Head of caudate nucleus (tissue), 42 donors: ENCODE measurements at places on chromosomes 12 and 14.

DNA sequence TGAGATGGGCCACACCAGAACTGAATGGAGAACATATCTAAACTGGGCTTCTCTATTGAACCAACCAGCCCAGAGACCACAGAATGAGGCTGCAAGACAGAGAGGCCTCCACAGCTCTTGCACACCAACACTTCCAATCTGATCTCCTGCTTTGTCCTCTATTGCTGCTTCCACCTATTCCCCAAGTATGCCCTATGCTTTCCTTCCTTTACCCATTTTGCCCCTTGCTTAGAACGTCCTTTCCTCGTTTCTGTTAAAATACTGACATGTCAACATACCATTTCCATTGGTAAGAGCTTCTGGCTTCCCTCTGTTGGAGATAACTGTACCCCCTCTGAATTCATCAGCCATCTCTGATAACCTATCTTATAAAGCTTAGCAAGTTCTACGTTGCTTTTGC is 2.8 kb downstream of the SLC2A13 start:
- no peak for DNase-seq

DNA sequence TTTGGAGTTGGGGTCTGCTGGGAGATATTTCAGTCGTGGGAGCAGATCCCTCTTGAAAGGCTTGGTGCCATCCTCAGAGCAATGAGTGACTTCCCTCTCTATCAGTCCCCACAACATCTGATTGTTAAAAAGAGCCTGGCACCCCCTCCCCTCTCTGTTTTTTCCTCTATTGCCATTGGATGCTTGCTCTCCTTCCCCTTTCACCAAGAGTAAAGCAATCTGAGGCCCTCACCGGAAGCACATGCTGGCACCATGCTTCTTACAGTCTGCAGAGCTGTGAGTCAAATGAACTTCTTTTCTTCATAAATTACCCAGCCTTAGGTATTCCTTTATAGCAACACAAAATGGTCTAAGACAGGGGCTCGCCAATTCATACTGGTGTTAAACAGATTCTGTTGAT is 99.1 kb upstream of the CCND2 start:
- DNase-seq = peak; percentile 33

GRCh38 chr14:67357969-67358354 is 1.6 kb downstream of the ATP6V1D start:
- no peak for DNase-seq

- DNase-seq = no peak
Observed at GRCh38 chr14:99928963-99929362, 135.8 kb downstream of the EML1 start.

GRCh38 chr14:48849741-48850322 is 736.3 kb downstream of the RPS29 start:
- no peak for DNase-seq

GRCh38 chr12:15982471-15982870 is 71.3 kb downstream of the DERA start:
- DNase-seq = no peak

- DNase-seq = no peak
Observed at GRCh38 chr12:49894751-49895148, 8.9 kb downstream of the FAIM2 start.
